ENCODE measurements at places on chromosomes 11 and 22. TPM values are rescaled to one million over a fixed set of nuclear protein-coding genes. Genes with fewer than 3 reads are reported as not detected.

TMEM121B gene
- 9.9 TPM for total RNA-seq

GAL3ST3 gene
- total RNA-seq = 2.5 TPM

RIMBP3C gene
- 0.14 TPM for total RNA-seq

CREB3L1 gene
- total RNA-seq = 1.9 TPM

DNA sequence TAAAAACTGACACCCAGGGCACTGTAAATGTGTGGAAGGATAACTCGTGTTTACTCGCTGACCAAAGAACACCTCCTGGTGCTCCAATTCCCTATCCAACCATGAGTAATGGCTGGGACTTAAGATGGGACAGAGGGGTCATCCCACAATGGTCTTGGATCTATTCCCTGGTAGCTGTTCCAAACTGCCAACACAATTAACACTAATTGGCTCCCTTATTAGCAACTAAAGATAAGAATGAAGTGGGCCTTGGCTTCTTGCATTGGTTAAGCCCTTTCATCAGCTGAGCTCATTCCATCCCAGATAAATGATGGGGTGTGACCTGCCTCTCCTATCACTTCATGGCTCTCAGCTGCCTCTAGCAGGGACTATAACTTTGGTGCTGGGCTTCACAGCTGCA lies 1.5 kb upstream of the SIK3 start:
- ATAC-seq = no peak

DNA sequence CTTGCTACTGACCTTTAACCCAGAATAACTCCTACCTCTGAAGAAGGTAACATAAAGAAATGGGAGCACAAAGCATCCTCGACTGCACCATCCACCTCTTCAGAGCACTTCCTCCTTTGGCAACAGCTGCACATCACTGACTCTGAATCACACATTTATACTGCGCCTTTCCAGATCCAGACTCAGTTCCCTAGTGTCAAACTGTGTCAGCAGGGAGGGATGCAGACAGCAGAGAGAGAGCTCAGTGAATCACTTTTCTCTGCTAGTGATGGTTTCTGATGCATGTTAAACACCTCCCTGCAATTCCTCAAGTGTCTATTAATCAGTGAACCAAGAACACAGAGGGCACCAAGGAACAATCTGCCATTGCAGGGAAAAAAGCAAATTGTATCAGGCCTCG lies 118.9 kb downstream of the PLEKHA7 start:
- peak; percentile 35 for ATAC-seq

DNA sequence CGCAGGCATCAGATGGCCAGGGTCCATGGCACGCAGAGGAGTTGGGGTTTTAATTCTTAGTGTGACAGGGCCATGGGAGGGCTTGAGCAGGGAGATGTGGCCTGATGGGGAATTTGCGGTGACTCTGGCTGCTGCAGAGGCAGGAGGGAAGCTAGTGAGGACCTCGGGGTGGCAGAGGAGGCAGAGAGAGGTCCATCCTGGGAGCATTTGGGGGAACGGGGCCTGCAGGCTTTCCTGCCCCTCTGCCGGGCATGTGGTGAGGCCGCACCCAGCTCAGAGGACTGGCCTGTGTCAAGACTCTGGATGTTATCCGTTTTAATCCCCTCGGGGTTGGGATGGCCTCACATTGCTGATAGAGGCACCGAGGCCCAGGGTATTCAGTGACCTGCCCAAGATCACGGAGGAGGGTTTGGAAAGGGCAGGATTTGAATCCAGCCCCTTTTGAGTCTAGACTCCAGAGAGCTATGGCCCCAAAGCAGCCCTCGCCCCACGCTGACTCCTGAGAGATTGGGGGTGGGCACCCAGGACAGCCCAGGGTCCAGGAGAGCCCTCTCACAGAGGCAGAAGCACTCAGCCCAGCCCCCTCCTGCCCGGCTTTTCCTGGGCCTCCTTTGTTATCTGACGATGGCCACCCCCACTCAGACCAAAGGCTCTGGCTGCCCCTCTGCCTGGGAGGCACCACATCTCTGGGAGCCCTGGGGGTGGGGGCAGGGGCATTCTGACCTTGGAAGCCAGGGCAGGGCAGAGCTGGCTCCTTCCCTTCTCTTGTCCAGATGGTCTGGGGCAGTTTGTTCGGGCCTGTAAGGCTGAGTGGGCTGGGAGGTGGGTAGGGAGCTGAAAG lies 13.9 kb downstream of the MGAT3 start:
- ATAC-seq = peak; percentile 3

- ATAC-seq = no peak
Observed at GRCh38 chr11:46038529-46038928, 82.7 kb downstream of the PHF21A start.

DNA sequence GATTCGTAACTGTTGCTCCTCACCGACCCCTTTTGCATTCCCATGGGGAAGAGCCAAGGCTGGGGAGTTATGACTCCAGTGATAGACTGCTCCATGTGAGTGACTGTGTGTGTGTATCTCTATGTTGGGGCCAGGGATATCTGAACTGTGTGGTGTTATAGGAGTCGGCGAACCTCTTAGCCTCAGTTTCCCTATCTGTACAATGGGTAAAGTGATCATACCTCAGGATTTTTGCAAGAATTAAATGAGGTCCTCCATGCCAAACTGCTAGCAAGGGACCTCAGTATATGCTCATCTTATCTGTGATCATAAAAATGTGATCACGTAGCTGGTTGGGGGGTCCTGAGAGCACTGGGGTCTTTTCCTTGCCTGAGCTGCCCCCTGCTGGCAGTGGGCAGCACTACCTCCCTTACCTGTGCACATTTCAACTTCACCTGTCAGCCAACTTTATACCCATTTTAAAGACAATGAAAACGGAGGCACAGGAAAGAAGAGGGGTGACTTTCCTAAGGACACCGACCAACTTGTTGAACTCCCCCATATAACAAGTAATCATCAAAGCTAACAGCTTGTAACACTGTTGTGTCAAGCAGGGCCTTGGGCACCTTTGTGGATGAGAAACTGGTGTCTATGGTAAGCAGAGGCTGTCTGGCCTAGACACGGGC lies 1.4 kb upstream of the DPP3 start:
- ATAC-seq = no peak
